Adrenal gland (tissue), 19 donors: ENCODE measurements at places on chromosomes 6 and 20.
A peak's percentile ranks its signal among the peaks of the same experiment; 100 is the strongest.

DNA sequence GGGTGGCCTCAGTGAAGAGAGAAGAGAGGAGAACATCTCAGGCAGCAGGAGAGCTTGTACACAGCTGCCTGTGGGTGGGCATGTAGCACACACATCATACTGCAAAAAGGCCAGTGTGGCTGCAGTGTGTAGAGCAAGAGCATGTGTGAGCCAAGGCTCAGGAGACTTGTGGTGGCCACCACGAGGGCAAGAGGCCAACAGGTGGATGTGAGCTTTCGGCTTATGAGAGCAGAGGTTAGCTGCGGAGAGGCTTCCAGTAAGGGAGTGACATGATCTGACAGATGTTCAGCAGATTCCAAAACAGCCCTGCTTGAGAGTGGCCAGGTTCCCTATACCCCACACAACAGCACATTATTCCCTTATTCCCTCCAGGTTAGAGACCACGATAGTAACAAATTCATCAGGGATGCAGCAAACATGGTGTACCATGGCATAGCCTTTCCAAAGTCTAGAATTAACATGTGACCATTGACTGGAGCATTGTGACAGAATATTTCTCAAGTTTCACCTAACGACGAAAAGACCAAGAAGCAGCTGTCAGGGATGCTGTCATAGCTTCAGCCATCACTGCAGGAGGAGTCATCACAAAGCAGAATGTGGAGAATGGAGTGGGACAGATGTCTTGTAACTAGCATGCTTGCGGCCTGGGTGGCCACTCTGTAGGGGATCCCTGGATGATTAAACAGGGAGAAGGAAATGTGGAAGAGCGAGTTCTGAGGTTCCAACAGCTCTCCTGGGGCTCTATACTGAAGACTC, 23.1 kb downstream of the HM13 start:
- no peak for DNase-seq

GRCh38 chr20:49248301-49248700, 29.1 kb downstream of the DDX27 start:
- DNase-seq = no peak

DNA sequence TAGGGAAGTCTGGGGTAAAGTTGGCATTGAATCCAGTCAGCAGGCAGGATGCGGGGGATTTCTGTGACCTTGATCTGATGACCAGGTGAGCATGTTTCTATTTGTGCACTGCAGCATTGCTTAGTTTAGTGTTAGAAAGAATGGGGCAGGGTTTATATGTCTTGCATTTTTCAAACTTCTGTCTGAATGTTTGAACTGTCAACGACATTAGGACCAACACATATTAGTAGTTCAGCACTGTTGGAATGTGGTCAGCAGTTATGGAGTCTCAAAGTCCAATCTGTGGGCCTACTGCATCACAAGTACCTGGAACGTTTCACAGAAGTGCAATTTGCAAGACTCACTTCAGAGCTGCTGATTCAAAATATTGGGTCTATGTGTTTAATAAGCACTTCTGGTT, 276.6 kb upstream of the BMP2 start:
- no peak for DNase-seq

- DNase-seq = peak; percentile 90
Observed at GRCh38 chr6:42104095-42104803, 38.2 kb downstream of the C6orf132 start.

GRCh38 chr6:105940990-105941389, 145.1 kb upstream of the PRDM1 start:
- DNase-seq = no peak
